ENCODE measurements at places on chromosomes 2 and 18.
A peak's percentile ranks its signal among the peaks of the same experiment; 100 is the strongest.

DNA sequence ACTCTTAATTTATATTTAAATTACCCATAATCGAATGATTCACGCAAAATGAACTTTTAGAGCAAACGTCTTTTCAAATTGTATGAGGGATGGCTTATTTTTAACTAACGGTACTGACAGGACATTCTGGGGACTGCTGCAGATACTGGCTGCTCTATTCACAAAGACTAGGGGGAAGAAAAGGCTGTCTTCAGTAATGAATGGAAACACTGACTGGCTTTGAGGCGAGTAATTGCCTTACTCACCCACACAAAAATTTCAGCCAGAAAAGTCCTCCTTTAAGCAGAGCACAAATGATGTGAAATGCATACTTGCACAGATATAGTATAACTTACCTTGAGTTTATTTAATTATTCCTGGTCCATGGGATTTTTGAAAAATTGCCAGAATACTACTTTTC, 852.6 kb downstream of the DPP10 start:
- DNase-seq: no peak

DNA sequence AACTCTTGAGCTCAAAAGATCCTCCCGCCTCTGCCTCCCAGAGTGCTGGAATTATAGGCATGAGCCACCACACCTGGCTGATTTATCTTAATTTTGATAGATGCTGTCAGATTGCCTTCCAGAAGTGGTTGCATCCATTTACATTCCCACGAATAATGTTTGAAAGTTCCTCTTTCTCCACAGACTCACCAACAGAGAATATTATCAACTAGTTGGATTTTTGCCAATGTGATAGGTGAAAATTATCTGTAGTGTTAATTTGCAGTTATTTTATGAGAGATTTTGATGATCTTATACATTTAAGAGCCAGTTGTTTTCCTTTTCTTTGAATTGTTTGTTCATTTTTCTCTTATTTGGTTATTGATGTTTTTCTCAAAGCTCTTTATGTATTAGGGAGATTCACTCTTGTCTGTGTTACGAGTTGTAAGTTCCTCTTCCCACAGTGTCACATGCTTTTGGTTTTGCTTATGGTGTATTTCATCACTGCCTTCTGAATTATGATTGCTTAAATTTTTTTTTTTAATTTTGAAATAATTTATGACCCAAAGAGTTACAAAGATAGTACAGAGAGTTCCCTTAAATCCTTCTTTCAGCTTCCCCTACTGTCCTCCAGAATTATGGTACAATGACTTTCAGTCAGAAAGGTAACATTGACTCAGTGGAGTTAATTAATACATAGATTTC, 20.7 kb upstream of the NT5DC4 start:
- DNase-seq: no peak

- peak; percentile 39 for DNase-seq
Observed at GRCh38 chr2:99775585-99775984, 285.8 kb upstream of the REV1 start.

GRCh38 chr18:48095726-48096125, 165.3 kb upstream of the SMAD2 start:
- DNase-seq: no peak

DNA sequence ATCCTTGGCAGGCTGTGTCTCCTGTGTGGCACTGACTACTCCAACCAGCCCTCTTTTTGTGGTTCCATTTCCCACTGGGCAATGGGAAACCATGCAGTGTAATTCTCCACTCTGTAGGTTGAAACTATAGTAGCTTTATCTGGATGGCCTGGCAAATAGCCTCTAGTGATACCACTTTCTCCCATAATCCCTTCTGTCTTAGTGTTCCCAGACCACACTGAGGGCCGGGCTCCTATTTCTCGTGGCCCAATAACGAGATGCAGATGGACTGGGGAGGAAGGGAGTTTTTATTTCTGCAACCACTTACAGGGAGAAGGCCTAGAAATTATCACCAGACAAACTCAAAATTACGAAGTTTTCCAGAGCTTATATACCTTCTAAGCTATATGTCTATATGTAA, 24.7 kb downstream of the SKA1 start:
- no peak for DNase-seq

Data from M059J (cell line).